ENCODE measurements at places on chromosomes 1 and 21. TPM values are rescaled to one million over a fixed set of nuclear protein-coding genes. Genes with fewer than 3 reads are reported as not detected.

The LCE1F gene
- total RNA-seq = not detected

- H3K4me3 ChIP-seq = no peak overlapping the region
- H3K27ac ChIP-seq = no peak overlapping the region
- peaks cover 5% of the 10 kb centered on the region for H3K4me1 ChIP-seq
These were observed 241.0 kb downstream of the KCNJ6 start for GRCh38 chr21:37675202-37675801.

The LDLRAP1 gene
- 34.0 TPM for total RNA-seq

DNA sequence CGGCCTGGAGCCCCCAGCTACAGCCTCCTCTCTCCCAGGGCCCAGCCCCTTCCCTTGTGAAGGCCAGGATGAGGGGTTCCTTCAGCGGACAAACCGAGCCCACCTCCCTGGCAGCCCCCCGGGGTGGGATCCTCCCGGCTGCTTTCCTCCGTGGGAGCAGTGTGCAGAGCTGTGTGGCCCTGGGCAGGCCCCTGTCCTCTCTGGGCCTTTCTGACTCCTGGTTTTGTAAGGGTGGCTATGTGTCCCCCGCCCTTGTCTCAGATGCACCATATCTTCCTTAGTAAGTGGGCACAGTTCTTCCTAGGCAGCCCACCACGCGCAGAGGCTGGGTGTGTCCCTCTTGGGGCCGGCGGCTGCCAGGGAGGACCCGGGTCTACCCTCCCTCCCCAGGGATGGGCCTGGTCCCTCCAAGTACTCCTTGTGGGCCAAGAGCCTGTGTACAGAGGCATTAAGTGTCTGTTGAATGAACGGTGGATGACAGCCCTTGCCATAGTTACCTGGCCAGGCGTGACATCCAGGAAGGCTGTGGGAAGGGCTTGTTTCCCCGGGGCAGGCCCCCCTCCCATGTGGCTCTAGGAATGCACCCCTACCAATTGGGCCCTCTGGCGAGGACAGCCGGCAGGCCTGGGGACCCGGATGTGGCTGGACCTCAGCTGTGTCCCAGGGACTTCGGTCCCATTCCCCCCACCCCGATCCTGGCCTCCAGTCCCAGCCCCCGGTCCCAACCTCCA, 3.8 kb downstream of the SMIM1 start:
- peaks cover 21% of the 10 kb centered on the region for H3K36me3 ChIP-seq
- H3K27me3 ChIP-seq = no peaks in the 10 kb centered on the region
- no peak for DNase-seq
- H3K4me1 ChIP-seq = peaks cover 28% of the 10 kb centered on the region
- H3K4me3 ChIP-seq = no peak overlapping the region

The NT5C1A gene
- total RNA-seq = not detected

DNA sequence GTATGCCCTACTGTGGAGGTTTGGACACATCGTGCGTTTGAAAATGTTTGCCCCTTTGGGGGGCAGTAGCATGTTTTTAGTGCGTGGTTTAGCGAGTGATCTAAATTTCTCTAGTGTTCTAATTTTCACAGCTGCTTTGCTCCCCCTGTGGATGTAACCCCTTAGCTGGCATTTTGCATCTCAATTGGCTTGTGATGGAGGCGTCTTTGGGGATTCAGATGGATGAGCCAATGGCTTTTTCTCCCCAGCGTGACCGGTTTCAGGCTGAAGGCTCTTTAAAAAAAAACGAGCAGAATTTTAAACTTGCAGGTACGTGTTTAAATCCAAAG, 836 bp downstream of the CDC7 start:
- H3K27me3 ChIP-seq = no peaks in the 10 kb centered on the region
- peaks cover 4% of the 10 kb centered on the region for H3K4me1 ChIP-seq
- peak overlapping the region; percentile 77 for H3K27ac ChIP-seq
- no peak for DNase-seq

DNA sequence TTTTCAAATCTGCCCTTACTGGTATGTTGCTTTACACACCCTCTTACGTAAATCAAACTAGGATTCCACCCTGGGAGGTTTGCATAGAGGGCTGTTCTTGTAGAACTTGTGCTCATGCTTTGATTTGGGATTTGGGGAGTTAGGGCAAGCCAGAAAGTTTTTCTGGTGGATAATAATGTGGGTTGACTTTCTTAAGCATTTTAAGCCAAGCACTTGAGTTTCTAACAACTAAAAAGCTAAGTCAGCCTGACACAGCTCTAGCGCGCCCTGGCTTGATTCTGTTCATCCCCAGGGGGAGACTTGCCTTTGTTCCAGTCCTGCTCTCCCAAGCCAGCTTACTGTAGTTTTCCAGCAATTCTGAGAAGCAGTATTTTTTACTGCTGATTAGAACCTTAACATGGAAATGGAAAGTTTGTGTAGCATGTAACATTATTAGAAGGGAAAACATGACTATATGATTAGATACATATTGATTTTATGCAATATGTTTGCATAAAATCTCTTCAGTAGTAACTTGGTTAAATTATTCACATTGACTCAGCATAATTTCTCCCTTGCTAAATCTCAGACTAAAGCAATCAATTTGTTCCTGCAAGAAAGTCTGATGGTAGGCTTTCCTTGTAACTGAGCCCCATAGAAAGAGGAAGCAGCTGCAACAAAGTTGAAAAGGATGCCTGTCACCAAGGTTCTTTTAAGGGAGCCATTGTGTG, 11.0 kb upstream of the PGD start:
- no peaks in the 10 kb centered on the region for H3K4me1 ChIP-seq
- no peak for DNase-seq
- no peak overlapping the region for H3K27ac ChIP-seq
- no peak overlapping the region for H3K4me3 ChIP-seq

DNA sequence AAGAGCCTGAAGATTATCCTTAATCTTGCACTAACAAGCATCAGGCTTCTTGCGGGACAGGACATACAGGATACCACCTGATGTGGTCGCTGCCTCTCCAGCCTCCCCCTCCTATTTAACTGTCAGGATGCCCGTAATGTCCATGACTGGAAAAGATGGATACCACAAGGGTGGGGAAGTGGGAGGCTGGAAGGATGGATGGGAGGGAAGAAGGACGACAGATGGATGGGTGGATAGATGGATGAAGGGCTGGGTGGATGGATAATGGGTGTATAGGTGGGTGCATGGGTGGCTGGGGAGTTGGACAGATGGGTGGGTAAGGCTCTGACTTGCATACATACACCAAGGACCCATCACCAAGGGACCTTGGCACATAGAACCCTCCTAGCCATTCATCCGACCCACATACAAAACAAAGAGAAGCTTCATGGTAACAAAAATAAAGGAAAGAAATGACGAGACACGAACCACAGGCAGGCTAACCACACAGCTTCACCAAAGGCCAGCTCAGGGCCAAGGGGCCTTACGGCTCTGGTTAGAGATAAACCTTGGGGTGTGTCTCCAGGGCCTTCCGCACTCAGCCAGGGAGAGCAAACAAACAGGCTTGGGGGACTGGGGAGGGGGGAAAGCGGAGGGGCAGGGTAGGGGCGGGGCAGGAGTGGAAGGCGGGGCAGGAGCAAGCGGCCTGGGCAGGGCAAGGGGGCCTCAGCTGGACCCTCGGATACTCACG, 50.5 kb downstream of the HSPG2 start:
- no peaks in the 10 kb centered on the region for H3K4me1 ChIP-seq
- DNase-seq = no peak

GRCh38 chr1:7224644-7225043, 439.4 kb downstream of the CAMTA1 start:
- H3K27ac ChIP-seq = no peak overlapping the region
- no peak overlapping the region for H3K4me3 ChIP-seq
- no peaks in the 10 kb centered on the region for H3K36me3 ChIP-seq
- no peak for DNase-seq
- H3K4me1 ChIP-seq = no peaks in the 10 kb centered on the region

- H3K27ac ChIP-seq = no peak overlapping the region
- H3K4me1 ChIP-seq = no peaks in the 10 kb centered on the region
- DNase-seq = peak; percentile 78
- H3K4me3 ChIP-seq = no peak overlapping the region
These were observed 49.8 kb upstream of the RIPK4 start for GRCh38 chr21:41816583-41817165.

The SLC9C2 gene
- not detected for total RNA-seq

GRCh38 chr1:86695400-86695799, 9.0 kb upstream of the SH3GLB1 start:
- H3K36me3 ChIP-seq = no peaks in the 10 kb centered on the region
- no peak overlapping the region for H3K4me3 ChIP-seq
- H3K4me1 ChIP-seq = no peaks in the 10 kb centered on the region

The REN gene
- not detected for total RNA-seq

The CLCA4 gene
- not detected for total RNA-seq

- no peaks in the 10 kb centered on the region for H3K36me3 ChIP-seq
- no peak overlapping the region for H3K4me3 ChIP-seq
- no peaks in the 10 kb centered on the region for H3K27me3 ChIP-seq
- H3K27ac ChIP-seq = no peak overlapping the region
- peaks cover 21% of the 10 kb centered on the region for H3K4me1 ChIP-seq
These were observed 58.5 kb upstream of the IVNS1ABP start for GRCh38 chr1:185375583-185375982.

- no peaks in the 10 kb centered on the region for H3K27me3 ChIP-seq
- H3K27ac ChIP-seq = no peak overlapping the region
- no peak for DNase-seq
- H3K4me1 ChIP-seq = peaks cover 21% of the 10 kb centered on the region
- H3K36me3 ChIP-seq = no peaks in the 10 kb centered on the region
- no peak overlapping the region for H3K4me3 ChIP-seq
These were observed 117.1 kb upstream of the IPO9 start for GRCh38 chr1:201711811-201712210.

GRCh38 chr1:230694991-230695390, 18.9 kb downstream of the AGT start:
- H3K4me3 ChIP-seq = no peak overlapping the region
- peaks cover 7% of the 10 kb centered on the region for H3K4me1 ChIP-seq
- no peak for DNase-seq
- no peaks in the 10 kb centered on the region for H3K27me3 ChIP-seq
- H3K27ac ChIP-seq = no peak overlapping the region

- H3K4me1 ChIP-seq = no peaks in the 10 kb centered on the region
- H3K27me3 ChIP-seq = no peaks in the 10 kb centered on the region
- no peak overlapping the region for H3K4me3 ChIP-seq
- DNase-seq = no peak
These were observed 32.1 kb downstream of the ALDH9A1 start for GRCh38 chr1:165666152-165666825.

The CFHR4 gene
- not detected for total RNA-seq

- no peaks in the 10 kb centered on the region for H3K36me3 ChIP-seq
- no peak for DNase-seq
- H3K27me3 ChIP-seq = no peaks in the 10 kb centered on the region
- H3K4me1 ChIP-seq = no peaks in the 10 kb centered on the region
- H3K4me3 ChIP-seq = no peak overlapping the region
These were observed 52.0 kb upstream of the TMPRSS2 start for GRCh38 chr21:41559658-41560631.
